ENCODE measurements at places on chromosomes 11 and 22.

DNA sequence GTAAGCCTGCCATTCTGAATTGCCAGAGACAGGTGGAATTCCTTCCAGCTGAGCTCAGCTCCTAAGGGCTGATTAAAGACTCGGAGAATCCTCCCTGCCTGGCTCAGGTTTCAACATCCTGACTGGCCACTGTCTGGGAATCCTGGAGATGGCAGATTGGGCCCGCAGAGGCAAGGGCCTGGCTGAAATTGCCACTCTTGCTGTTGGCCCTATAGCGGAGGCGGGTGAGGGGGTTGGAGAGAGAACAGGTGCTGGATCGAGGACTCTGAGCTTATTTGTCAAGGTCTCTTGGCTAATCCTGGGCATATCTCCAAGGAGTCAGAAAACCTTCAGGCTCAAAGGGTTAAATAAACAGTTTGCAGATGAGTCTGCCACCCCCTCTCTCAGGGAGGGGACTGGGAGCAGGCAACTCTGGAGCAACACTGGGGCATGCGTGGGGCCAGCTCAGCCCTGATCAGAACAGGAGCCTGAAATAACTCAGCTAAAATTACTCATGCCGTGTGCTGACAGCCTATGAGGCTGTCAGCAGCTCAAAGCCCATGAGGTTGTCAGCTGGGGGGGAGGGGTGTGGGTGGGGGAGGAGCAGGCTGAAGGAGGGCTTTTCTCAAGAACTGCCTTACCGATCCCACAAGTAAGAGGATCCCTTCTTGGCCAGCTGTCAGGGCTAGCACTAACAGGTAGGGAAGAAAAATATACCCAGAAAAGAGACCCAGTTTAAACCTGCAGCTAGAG is 14.7 kb upstream of the MFRP start:
- no peak for DNase-seq

- DNase-seq, result no peak
Measured at GRCh38 chr11:102473543-102473942, 21.0 kb upstream of the TMEM123 start.

DNA sequence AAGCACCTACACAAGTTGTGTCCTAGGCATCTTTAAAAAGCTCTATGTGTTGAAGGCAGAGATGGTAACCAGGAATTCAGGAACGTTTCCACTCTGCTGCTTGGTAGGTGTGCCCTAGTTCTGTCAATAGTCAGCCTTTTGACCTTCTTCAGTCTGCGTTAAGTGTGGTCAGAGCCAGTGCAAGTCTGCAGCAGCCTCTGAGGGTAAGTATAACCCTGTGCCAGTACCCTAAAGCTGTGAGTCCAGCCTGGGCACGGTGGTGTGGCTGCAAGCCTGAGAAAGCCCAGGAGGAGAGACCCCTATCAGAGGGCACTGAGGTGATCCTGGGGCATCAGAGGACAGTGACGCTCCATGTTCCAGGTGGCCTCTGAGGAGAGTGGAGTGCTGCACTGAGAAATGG is 76.8 kb upstream of the ADORA2A start:
- DNase-seq, result no peak

DNA sequence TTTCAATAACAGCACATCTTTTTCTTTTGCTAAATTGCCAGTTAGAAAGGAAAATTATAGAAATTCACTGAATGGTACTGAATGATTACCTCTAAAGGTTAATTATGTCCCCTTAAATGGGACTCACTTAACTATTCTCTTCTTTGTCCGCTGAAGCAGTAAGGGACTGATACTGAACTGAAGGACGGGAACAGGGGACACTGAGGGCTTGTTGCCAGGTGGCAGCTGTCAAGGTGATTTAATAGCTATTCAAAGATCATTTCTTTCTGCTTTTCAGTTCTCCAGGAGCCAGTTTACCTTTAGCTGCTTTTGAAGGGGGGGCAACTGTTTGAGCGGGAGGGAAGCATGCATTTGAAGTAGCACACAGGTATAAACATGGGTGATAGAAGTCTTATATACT is 325.4 kb upstream of the CCDC90B start:
- no peak for DNase-seq

- DNase-seq, result no peak
Measured at GRCh38 chr11:85062659-85063058, 564.5 kb downstream of the DLG2 start.

GRCh38 chr11:60905047-60905446 is 1.3 kb downstream of the PRPF19 start:
- no peak for DNase-seq
